BJ (cell line): ENCODE measurements at places on chromosomes 16 and 17. TPM values are rescaled to one million over a fixed set of nuclear protein-coding genes. Genes with fewer than 3 reads are reported as not detected.

DNA sequence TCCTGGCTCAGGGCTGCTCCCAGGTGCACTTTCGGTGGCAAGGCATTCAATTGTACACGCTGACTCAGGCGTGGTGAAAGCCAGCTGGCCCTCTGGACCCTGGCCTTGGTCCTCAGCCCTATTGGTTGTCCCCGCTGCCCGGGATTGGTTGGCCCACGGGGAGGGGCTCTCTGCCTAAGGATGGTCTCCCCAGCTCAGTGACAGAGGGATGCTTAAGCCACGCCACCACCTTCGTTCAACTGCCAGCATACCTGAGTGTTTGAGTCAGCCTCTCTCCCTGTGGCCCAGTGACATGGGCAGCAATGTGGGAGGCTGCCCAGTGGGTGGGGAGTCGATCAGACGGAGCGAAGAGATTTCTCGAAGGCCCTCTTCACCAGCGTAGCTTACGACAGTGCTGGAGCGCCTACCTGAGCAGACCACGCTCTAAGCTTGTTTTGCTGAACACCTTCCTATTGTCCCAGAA lies 30.3 kb downstream of the IRF8 start:
- DNase-seq: no peak

GRCh38 chr17:38867179-38867967 lies 2.5 kb upstream of the LASP1 start:
- DNase-seq: no peak

DNA sequence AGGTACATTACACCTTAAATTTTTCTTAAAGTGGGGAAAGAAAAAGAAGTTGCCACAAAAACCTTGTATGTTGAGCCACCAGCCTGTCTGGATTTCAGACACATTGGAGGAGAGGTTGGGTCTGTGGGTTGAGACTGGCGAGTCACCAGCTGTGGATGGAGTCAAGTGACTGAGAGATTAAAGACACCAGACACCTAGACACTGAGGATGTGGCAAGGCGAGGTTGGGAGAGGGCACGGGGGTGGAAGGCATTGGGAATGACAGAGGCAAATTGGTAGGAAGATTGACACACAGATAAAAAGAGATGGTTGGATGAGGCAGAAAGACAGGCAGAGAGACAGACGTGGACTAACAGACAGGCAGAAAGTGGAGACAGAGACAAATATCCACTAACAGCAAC lies 49.6 kb downstream of the KCNJ12 start:
- no peak for DNase-seq

The G6PC1 gene
- polyA plus RNA-seq: not detected in 2 replicates

The C16orf92 gene
- polyA plus RNA-seq: not detected in 2 replicates

The ACSM2A gene
- polyA plus RNA-seq: not detected in 2 replicates
